ENCODE measurements at places on chromosomes 5 and 9. TPM values are rescaled to one million over a fixed set of nuclear protein-coding genes. Genes with fewer than 3 reads are reported as not detected.

LIX1 gene
- total RNA-seq, result not detected

FGFR4 gene
- 0.90 TPM for total RNA-seq

PCDHA6 gene
- total RNA-seq, result not detected

C5orf58 gene
- not detected for total RNA-seq

MYMK gene
- total RNA-seq, result not detected

SLC6A7 gene
- not detected for total RNA-seq

DTWD2 gene
- 1.8 TPM for total RNA-seq

PCDHB2 gene
- 0.36 TPM for total RNA-seq

GRCh38 chr9:69045821-69046220 is 10.3 kb downstream of the FXN start:
- no peak for DNase-seq

GRCh38 chr9:72473474-72474261 is 47.7 kb upstream of the TMC1 start:
- peak; percentile 91 for DNase-seq

DNA sequence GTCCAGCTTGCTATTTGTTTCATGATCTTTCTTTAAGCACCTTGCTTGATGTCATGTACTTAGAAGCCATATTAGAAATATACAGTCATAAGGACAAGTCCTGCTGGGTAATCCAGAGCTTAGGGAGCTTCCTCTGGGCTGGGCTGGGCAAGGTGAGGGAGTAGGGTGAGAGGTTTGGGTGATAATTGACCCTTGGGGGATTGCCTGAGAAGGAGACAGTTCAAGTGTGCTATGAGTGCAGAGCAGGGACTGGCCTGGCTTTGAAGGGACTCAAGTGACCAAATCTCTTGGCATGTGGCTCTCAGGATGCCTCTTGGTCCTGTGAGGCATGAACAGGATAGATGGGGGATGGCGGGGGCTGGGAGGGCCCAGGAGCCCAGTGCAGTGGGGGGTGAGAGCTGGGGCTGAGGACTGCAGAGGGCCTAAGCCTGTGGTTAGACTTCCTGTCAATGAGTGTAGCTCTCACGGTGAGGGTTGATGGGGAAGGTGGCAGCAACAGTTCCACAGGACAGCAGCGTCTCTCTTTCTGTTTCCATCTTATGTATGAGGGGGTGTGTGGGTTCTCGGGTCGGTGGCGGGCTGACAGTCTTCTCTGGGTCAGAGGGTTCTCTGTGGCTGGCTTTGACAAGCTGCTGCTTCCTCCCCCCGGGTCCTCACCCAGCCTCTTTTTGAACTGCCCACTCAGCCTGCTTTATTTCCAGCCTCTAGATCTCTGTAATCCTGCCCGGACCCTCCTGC is 53.5 kb downstream of the RGS3 start:
- peak; percentile 39 for DNase-seq

DNA sequence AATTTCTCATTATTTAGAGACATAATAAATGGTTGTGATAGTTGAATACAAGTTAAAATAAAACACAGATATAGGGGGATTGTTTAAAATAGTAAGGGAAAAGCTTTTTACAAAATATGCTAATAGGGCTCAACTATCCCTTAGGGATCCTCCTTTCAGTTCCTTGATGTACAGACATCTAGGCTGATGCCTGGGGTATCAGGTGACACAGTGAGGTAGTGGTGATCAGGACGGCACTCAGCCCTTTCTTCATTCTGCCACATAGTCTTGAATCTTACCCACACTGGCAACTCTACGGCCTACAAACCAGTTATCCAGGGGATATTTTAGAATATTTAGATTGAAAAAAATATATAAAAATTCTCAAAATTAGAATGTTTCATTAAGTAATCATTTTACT is 12.5 kb upstream of the SLC35D2 start:
- no peak for DNase-seq

DNA sequence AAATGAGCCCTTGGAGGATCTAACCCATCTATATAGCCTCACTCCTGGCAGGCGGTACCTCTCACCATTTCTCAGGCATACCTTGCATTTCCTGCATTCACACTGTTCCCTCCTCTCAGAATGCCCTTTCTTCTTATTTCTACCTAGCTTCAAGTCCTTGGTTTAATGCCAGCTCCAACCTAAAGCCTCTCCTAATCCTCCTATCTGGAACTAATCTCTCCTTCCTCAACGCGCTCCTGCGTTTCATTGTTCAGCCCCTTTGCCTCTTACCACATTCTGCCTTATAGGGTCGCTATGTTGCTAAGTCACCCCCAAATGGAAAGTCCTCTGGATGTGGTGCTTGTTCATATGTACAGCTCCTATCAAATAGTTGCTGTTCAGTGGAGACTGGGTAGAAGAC is 288.5 kb upstream of the TUT7 start:
- DNase-seq, result no peak

DNA sequence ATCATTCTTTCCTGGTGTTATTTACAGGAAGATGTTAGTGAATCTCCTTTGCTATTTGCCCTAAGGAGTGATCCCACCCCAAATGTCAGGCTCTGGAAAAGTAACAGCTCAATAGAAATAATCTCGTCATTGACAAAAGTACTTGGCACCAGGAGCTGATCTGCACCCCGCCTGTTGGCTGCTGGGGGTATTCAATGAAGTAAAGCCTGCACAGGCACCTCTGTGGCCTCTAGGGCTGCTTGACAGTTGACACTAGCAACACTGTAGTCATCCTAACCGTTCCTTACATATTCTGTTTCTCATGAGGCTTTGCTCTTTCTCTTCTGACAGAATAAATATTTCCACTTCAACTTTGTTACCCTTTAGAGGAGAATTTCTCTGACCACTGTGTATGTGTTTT is 103.4 kb downstream of the DOCK2 start:
- no peak for DNase-seq

GRCh38 chr5:83433891-83434290 is 37.7 kb upstream of the VCAN start:
- DNase-seq, result peak; percentile 13

- peak; percentile 86 for DNase-seq
Observed at GRCh38 chr9:85743275-85744128, 1.7 kb upstream of the AGTPBP1 start.

Measured in IMR-90 (cell line).